Stimulated activated CD4-positive, alpha-beta T cell treated with anti-CD3 and anti-CD28 coated beads, Interleukin-4, amount 100 ng/mL, for 1 hour (primary cell): ENCODE measurements at places on chromosomes 6 and 20.

DNA sequence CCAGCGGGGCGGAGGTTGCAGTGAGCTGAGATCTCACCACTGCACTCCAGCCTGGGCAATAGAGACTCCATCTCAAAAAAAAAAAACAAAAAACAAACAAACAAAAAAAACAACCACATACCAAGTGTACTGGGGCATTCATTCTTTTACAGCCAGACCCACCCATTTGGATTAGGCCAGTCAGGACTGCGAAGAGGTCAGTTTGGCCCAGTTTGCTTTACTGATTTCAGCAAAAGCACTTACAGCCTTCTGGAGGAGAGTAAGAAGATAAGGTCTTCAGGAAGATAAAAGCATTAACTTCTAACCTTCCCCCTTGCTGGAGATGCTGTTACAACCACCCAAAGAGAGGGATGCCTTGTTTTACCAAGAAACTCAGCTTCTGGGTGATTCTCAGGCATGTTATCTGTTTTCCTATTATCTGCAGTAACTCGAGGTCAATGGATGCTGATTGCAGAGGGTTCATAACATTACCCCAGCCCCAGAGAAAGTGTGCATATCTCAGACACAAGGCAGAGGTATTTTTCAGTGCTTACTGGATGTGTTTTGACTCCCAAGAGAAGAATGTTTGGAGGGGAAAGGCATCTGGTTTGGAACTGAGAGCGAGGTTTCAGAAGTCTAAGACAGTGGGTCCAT lies 118.9 kb downstream of the RIN2 start:
- no peak for DNase-seq

DNA sequence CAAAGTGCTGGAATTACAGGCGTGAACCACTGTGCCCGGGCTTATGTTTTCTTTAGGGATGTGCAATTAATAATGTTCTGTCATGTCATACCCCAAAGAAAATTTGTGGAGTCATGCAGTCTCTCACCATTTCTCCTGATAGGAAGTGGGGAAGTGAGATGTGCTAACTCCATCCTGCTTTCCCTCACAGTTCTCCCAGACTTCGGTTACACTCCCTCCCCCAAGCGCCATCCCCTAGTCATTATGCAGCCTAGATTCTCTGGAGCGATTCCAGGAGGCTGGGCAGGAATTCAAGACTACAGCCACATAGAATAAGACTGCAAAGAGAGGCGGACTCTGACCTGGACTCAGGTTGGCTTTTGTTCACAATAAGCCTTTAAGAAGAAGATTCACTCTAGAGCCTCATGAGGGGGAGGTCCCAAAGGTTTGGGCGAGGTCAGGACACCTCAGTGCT lies 271.4 kb downstream of the ALDH8A1 start:
- DNase-seq = no peak

GRCh38 chr6:169185011-169185521 lies 68.6 kb downstream of the THBS2 start:
- DNase-seq = no peak

DNA sequence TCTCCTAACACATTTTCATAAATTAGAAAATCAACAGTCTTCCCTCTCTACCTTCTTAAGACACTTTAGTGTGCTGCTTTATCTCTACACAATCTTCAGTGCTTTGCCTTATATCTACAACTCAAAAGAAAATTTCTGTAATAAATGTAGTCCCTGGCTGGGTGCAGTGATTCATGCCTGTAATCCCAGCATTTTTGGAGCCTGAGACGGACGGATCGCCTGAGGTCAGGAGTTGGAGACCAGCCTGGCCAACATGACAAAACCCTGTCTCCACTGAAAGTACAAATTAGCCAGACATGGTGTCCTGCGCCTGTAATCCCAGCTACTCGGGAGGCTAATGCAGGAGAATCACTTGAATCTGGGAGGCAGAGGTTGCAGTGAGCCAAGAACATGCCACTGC lies 9.7 kb upstream of the EDN1 start:
- DNase-seq = no peak
